ENCODE measurements at places on chromosomes 1 and 21. TPM values are rescaled to one million over a fixed set of nuclear protein-coding genes. Genes with fewer than 3 reads are reported as not detected.

PRELP gene
- total RNA-seq, result 2.5 TPM

GIPC2 gene
- total RNA-seq, result 14.7 TPM

DNA sequence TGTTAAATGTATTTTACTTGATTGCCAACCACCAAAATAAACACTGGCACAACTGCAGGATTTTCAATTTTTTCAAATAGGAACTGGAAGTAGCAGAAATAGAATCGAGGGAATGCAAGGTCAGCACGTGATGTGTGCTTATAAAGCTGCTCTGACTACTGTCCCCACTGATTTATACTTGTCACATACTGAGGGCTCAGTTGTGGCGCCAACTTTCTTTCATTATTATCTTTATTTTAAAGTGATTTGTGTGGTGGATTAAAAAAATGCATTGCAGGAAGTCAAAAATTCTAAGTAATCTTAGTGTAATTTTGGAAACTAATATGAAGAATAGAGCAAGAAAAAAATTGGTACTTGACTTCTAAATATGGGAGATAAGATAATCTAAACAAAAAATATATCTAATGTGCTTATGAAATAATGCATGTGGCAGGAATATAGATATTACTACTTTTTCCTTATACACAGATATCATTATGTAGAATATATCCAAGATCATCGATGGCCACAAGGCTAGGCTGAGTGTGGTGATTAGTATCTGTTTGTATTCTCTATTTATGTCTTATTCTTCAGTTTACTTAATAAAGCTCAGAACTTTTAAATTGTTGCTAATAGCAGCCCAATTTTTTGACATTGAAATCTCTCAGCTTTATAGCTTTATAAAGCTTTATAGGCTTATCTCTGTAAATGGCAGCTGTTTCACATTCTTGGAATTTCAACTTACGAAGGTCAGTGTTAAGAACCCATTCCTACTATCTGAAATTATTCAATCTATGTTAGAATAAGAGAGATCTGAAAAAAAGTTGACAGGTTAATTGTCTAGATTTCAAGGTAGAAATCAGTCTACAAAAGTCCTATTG is 404.5 kb upstream of the ADAMTS5 start:
- H3K27ac ChIP-seq, result no peak overlapping the region
- no peaks in the 10 kb centered on the region for H3K27me3 ChIP-seq
- H3K4me1 ChIP-seq, result no peaks in the 10 kb centered on the region
- no peak for DNase-seq
- H3K4me3 ChIP-seq, result no peak overlapping the region

DNA sequence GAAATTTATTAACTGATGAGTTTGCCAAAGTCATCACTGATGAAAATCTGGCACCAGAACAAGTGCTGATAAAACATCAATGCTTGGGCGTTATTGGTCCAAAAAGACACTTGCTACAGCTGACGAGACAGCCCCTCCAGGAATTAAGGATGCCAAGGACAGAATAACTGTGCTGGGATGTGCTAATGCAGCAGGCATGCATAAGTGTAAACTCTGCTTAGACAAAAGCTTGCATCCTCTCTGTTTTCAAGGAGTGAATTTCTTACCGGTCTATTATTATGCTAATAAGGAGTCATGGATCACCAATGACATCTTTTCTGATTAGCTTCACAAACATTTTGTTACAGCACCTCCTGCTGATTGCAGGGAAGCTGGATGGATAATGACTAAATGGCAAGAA is 402.0 kb downstream of the LTN1 start:
- no peaks in the 10 kb centered on the region for H3K27me3 ChIP-seq
- no peak overlapping the region for H3K4me3 ChIP-seq
- no peak for DNase-seq
- H3K27ac ChIP-seq, result no peak overlapping the region
- H3K4me1 ChIP-seq, result no peaks in the 10 kb centered on the region
- no peaks in the 10 kb centered on the region for H3K36me3 ChIP-seq

GRCh38 chr1:234454926-234455325 is 24.1 kb downstream of the TARBP1 start:
- no peaks in the 10 kb centered on the region for H3K4me1 ChIP-seq
- H3K27ac ChIP-seq, result no peak overlapping the region
- no peak for DNase-seq
- no peaks in the 10 kb centered on the region for H3K27me3 ChIP-seq
- no peak overlapping the region for H3K4me3 ChIP-seq
